RPMI7951 (cell line): ENCODE measurements at places on chromosomes 12 and 14.
A peak's percentile ranks its signal among the peaks of the same experiment; 100 is the strongest.

- DNase-seq, result peak; percentile 37
Observed at GRCh38 chr12:15209782-15210181, 11.4 kb downstream of the RERG start.

DNA sequence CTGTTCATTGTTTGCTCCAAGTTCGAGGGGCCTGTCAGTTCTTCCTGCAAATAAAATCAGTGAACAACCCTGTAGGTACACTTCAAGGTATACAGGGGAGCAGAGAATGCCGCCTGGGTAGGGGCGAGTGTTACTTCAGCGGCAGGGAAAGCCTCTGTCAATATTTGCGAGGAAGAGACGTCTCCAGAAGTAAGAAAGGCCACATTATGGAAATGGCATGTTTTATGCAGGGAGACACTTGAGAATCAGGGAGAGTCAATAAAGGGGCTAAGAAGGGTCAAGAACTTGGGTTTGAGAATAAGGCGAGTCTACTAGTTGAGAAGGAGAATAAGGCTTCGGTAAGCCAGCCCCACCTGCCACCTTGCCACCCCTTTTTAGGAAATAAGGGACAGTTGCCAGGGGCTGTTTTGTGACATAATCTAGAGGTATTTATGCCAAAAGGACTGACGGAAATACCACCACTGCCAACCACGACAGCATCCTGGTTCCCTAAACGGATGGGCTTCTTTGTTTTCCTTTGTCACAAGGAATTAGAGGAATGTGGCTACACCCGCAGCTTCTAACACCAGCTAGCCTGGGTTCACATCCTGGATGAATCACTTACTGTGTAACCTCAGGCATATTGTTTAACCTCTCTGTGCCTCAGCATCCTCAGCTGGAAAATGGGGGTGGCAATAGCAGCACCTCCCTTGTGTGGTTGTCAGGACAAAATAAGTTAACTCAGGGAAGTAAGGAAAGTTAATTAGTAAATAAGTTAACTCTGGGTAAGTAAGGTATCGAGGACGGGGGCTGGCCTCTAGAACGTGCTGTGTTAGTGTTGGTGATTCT lies 67.7 kb downstream of the EID3 start:
- DNase-seq, result peak; percentile 84

DNA sequence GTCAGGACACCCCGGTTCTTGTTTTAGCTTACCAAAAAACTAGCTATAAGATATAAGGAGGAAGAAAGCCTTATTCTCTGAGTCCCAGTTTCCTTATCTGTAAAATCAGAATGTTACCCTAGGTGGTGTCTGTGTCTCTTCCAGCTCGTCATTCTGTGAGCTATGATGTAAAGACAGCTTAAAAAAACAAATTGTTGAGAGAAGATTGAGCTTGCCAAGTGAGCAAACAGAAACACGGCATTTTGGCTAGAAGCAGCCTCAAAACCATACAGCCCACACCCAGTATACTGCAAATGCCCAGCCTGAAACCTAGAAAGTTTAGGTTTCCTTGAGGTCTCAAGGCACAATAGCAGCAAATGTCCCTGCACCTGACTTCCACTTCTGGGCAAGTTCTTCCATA lies 151.4 kb downstream of the SSPN start:
- no peak for DNase-seq

DNA sequence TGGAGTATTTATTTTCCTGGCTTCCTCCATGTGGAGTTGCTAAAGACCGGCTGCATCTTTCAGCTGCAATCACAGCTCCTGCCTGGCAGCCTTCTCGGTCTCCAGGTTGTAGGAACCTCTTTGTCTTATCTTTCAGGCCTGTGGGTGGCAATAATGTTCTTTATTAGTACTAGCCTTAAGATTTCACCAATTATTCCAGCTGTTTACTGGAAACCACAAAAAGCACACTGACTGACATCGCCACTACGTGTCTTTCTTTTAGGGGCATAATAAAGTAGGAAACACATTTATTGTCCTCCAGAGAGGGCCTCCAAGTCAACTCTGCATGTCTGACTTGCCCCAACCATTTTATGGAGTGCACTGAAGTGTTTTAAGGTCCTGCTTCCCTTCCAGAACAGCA lies 1116.5 kb upstream of the TMEM132C start:
- no peak for DNase-seq

- no peak for DNase-seq
Observed at GRCh38 chr14:26856876-26857518, 259.2 kb upstream of the NOVA1 start.

DNA sequence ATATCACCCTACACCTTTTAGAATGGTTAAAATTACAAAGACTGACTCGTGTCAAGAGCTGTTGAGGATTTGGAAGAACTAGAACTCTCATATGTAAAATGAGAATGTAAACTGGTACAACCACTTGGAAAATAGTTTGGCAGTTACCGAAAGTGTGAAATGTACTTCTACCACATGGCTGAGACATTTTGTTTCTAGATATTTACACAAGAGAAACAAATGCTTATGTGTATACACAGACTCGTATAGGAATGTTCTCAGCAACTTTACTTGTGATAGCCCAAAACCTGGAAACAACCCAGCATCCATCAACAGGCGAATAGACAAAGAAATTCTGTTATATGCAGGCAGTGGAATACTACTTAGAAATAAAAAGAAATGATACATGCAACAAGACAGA lies 103.0 kb downstream of the BRMS1L start:
- DNase-seq, result no peak

DNA sequence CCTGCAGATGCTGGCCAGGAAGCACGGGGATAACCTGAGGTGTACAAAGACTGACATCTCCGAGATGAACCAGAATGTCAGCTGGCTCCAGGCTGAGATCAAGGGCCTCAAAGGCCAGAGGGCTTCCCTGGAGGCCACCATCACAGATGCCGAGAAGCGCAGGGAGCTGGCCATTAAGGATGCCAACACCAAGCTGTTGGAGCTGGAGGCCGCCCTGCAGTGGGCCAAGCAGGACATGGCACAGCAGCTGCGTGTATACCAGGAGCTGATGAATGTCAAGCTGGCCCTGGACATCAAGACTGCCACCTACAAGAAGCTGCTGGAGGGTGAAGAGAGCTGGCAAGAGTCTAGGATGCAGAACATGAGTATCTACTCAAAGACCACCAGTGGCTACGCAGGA lies 380.0 kb upstream of the USP15 start:
- DNase-seq, result no peak

DNA sequence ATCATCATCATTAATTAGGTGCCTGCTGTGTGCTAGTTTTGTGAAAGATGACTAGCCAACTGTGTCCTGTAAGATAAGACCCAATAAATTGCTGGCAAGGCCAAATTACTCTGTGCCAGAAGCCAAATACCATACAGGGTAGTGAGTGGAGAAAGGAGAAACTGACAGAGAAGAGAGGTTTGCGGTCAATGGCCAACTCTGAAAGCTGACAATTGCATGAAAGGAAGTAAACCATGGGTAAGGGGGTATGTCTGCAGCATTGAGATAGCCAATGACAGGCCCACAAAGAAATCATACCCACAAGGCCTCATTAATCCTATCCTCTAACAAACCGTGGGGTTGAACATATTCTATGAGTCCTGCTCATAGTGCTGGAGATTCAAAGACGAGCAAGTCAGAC lies 236.6 kb upstream of the CCDC196 start:
- DNase-seq, result no peak

GRCh38 chr12:13603953-13604352 lies 377.4 kb downstream of the GRIN2B start:
- no peak for DNase-seq

GRCh38 chr12:125015680-125016310 lies 22.4 kb downstream of the BRI3BP start:
- DNase-seq, result peak; percentile 76

DNA sequence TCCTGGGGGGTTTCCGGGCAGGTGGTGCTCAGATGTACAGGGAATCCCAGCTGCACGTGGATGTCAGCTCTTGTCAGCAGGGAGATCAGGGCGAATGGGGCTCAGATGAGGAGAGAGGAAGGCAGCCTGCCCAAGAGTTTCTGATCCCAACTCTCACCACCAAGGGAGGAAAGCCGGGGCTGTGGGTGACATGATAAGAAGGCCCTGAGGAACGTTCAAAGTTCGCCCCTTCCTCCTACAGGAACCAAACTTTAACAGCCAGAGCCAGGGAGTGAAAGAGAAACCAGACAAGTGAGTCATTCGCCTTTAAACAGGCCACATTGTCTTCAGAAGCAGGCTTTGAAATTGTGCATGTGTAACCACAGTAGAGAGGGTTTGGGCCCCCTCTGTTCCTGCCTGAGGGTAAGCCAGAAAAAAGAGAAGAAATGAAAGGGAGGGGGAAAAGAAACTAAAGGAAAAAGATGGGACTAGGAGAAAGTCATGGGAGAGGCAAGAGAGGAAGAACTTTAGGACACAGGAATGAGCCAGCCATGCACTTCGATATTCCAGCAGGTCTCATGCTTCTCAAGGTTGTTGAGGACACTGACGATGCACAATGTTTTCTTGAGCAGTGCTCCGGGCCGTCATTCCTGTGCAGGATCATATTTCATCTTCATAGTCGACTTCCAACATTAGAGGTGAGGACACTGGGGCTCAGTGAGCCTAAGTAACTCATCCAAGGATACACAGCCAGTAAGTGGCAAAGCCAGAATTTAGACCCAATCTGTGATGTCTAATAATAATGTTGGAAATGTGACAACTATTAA lies 691.4 kb upstream of the TBX3 start:
- DNase-seq, result peak; percentile 92

GRCh38 chr12:96606644-96607043 lies 117.3 kb downstream of the CFAP54 start:
- no peak for DNase-seq

DNA sequence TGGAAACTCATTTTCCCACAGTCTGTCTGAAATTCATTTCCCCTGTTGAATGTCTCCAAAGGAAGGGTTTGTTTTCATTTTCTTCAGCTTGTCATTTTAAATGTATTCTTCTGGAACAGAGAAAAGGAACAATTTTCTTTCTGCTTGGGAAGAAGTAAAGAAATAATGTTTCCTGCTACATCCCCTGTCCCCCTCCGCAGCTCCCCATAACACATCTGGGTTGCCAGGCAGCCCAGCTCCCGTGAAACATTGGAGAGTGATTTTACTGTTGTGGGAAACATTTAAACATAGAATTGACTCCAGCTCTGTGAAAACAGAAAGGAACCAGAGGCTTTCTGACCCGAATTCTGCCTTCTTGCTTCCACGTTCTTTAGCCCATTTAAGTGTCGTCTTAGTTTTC lies 159.5 kb downstream of the TMEM132C start:
- DNase-seq, result no peak

DNA sequence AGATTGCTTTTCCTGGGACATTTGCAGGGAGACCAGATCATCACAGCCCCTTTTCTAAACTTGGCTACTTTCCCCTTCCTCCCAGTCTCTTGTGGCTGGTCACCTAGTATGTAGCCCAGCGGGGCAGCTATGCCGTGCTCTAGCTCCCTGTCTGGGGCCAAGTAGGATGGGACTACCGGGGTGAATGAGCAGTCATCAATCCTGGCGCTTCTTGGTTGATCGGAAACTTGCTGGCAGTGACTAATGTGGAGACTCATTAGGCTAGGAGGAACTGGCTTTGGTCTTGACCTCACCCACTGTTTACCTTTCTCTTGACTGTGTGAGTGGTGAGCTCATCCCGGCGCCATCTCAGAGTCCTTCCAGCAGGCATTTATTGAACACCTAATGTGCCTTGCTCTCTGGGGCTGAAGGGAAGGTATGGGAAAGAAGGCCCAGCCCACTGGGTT lies 15.9 kb downstream of the PLEKHG3 start:
- DNase-seq, result peak; percentile 61

GRCh38 chr14:101184104-101184455 lies 280.6 kb upstream of the RTL1 start:
- DNase-seq, result no peak

DNA sequence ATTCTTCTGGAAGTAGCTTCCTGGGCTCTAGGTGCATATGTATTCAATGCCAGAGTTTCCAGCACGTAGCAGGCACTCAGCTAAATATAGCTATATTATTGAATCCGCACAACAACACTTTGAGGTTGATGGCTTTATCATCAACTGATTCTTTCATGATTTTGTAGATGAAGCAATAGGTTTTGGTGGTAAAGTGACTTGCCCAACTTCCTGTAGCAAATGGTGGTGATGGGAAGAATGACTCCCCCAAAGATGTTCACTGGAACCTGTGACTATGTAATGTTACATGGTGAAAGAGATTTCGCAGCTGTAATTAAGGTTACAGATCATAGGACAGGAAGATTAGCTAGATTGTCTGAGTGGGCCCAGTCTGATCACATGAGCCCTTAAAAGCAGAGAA lies 3.2 kb downstream of the TDRD9 start:
- DNase-seq, result no peak

GRCh38 chr12:56776654-56777053 lies 13.5 kb downstream of the HSD17B6 start:
- no peak for DNase-seq

DNA sequence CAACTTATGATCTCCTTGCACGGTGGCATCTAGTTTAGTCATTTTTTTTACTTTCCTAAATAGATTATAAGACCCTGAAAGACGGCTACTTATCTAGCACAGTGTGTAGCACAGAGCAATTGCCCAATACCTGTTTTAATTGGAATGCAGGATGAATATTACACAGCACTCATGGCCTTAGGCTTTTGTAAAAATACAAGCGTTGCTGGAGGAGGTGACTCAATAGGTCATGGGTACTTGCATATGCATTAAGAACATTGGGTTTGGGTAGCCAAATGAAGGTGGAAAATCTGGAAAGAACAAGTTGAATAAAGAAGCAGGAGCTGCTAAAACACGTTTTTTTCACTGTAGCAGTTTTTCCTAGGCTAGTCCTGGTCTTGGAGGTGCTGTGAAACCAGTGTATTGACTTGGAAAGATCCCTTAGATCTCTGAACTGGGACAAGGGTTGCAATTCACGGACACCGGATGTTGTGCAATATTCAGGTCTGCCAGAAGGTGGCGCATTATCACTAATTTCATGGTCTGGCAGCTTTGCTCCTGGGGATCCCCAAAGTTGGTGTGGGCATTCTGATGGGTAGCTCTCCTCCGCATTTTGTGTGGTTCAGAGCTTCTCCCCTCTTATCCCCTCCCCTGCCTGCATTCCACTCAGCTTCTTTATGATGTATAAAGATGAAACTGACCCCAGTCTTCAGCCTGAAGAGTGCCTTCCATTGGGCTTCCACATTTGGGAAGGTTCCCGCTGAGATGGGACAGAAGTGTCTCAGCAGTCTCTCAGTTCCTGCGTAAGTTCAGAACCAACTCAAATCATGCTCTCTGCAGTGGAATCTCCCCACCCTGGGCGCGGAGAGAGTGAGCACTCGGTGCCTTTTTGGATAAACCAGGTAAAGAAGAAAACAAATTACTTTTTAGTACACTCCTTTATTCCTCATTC lies 278.3 kb downstream of the NRXN3 start:
- no peak for DNase-seq
